Metanephros (tissue), 2 donors: ENCODE measurements at places on chromosomes 6 and 20. TPM values are rescaled to one million over a fixed set of nuclear protein-coding genes. Genes with fewer than 3 reads are reported as not detected.

OVOL2 gene
- total RNA-seq: 1.7 TPM

C20orf96 gene
- total RNA-seq: 17.0 TPM

C2 gene
- total RNA-seq: 7.1 TPM

SLC17A2 gene
- total RNA-seq: 0.58 TPM

RNF217 gene
- total RNA-seq: 33.4 TPM

SLC2A10 gene
- 21.3 TPM for total RNA-seq

HLA-DRB5 gene
- 1.8 TPM for total RNA-seq

C6orf52 gene
- total RNA-seq: 0.47 TPM

EFCAB8 gene
- not detected for total RNA-seq
